ENCODE measurements at places on chromosomes 11 and 22. TPM values are rescaled to one million over a fixed set of nuclear protein-coding genes. Genes with fewer than 3 reads are reported as not detected.

Gene KDM4E
- total RNA-seq, result 1.1 TPM

Gene DGCR2
- 68.7 TPM for total RNA-seq

Gene DEFB131B
- total RNA-seq, result not detected

Gene EFCAB6
- 0.96 TPM for total RNA-seq

Gene MMP12
- total RNA-seq, result not detected

Gene OR52B2
- total RNA-seq, result not detected

Gene PHF21B
- total RNA-seq, result 113 TPM

Gene CHRM1
- not detected for total RNA-seq

Gene TMA7B
- total RNA-seq, result not detected

Gene CLMP
- total RNA-seq, result 24.2 TPM

Gene ABTB2
- total RNA-seq, result 9.3 TPM

Gene GRIK4
- total RNA-seq, result 3.6 TPM

Gene KCNE3
- total RNA-seq, result not detected

Gene OR5A2
- total RNA-seq, result not detected

Gene SAC3D1
- total RNA-seq, result 14.4 TPM

Gene MPZL3
- 0.54 TPM for total RNA-seq

Gene OR8D1
- not detected for total RNA-seq

Gene FAM118B
- total RNA-seq, result 33.0 TPM

Gene EHBP1L1
- 14.2 TPM for total RNA-seq

Gene ASPHD2
- 19.0 TPM for total RNA-seq

Gene TSPO
- total RNA-seq, result 4.0 TPM

Gene SMTNL1
- total RNA-seq, result not detected

Gene TYR
- not detected for total RNA-seq

Gene JOSD1
- 51.0 TPM for total RNA-seq

Gene ZNF215
- total RNA-seq, result 7.0 TPM

Gene TBX10
- total RNA-seq, result not detected

Gene TEAD1
- total RNA-seq, result 62.5 TPM

Gene SCGB1A1
- not detected for total RNA-seq

Gene PIWIL4
- total RNA-seq, result 0.69 TPM

Gene NCAM1
- 819 TPM for total RNA-seq

Gene FDXACB1
- 1.6 TPM for total RNA-seq

Gene TUBA8
- 3.7 TPM for total RNA-seq

Gene MRGPRF
- total RNA-seq, result 1.0 TPM

Gene GRAP2
- not detected for total RNA-seq

Gene PDGFD
- total RNA-seq, result 0.49 TPM

Gene ZDHHC13
- 21.9 TPM for total RNA-seq

Gene OR4A16
- total RNA-seq, result not detected

Gene CCDC116
- 0.71 TPM for total RNA-seq

Gene ADAMTS15
- 0.20 TPM for total RNA-seq

Gene TSPAN32
- total RNA-seq, result not detected

Gene AGBL2
- 1.7 TPM for total RNA-seq

Gene PLEKHB1
- total RNA-seq, result 4.8 TPM

Gene FJX1
- 74.3 TPM for total RNA-seq

Gene GPHA2
- total RNA-seq, result not detected

Gene PTGDR2
- 0.32 TPM for total RNA-seq

Gene LRRC74B
- not detected for total RNA-seq

All from glutamatergic neuron (in vitro differentiated cells).